IPS DF 19.7 (cell line): ENCODE measurements at places on chromosomes 6 and 20.

DNA sequence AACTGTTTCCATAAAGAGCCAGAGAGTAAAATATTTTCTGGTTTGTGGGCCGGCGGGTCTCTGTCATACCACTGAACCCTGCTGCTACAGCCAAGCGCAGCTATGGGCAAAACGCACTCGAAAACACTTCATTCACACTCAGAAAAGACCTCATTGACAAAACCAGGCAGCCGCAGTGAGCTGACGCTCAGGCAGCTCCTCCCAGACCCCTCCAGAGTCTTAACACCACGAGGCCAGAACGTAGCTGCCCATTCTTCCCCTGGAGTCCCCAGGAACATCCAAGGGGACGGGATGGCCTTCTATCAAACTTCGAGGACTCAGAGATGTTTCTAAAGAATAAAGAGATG lies 35.6 kb upstream of the ZBP1 start:
- no peak for DNase-seq

DNA sequence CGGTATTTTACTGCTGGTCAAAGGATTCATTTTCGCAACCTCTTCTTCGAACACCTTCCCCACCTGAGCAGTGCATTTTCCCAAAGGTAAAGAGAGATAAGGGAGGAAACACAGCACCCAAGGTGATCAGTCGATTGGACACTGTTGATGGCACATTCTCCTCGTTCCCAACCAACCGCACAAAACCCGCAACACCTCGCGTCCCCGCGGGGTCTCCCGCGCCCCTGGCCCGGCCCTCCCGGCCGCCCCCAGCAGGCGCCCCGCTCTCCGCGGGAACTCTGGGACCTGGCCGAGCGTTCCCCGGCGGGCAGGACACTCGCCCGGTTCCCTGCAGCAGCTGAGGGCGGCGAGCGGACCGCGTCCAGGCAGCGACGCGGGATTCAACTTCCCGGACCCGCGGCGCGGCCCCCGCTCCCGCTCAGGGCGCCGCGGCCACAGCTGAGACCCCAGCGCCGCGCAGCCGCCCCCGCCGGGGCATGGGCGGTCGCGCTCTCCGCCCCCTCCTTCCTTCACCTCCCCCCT lies 506 bp downstream of the RGS17 start:
- DNase-seq, result no peak

GRCh38 chr6:159079367-159079766 lies 34.6 kb upstream of the TAGAP start:
- no peak for DNase-seq

GRCh38 chr6:37860226-37860839 lies 40.8 kb downstream of the ZFAND3 start:
- DNase-seq, result no peak
